ENCODE measurements at places on chromosomes 6 and 20.

- no peak overlapping the region for H3K27ac ChIP-seq
- H3K4me3 ChIP-seq: no peak overlapping the region
- no peaks in the 10 kb centered on the region for H3K4me1 ChIP-seq
- no peaks in the 10 kb centered on the region for H3K36me3 ChIP-seq
- no peaks in the 10 kb centered on the region for H3K27me3 ChIP-seq
- DNase-seq: no peak
Observed at GRCh38 chr20:31927627-31928159, 24.2 kb downstream of the PDRG1 start.

- no peak overlapping the region for H3K27ac ChIP-seq
- no peak for DNase-seq
- H3K27me3 ChIP-seq: no peaks in the 10 kb centered on the region
- H3K36me3 ChIP-seq: no peaks in the 10 kb centered on the region
Observed at GRCh38 chr6:47437592-47437991, 40.0 kb upstream of the CD2AP start.

GRCh38 chr20:14507711-14508110 is 170.3 kb upstream of the FLRT3 start:
- no peaks in the 10 kb centered on the region for H3K27me3 ChIP-seq
- H3K36me3 ChIP-seq: no peaks in the 10 kb centered on the region
- DNase-seq: no peak
- H3K27ac ChIP-seq: no peak overlapping the region
- H3K4me1 ChIP-seq: no peaks in the 10 kb centered on the region

DNA sequence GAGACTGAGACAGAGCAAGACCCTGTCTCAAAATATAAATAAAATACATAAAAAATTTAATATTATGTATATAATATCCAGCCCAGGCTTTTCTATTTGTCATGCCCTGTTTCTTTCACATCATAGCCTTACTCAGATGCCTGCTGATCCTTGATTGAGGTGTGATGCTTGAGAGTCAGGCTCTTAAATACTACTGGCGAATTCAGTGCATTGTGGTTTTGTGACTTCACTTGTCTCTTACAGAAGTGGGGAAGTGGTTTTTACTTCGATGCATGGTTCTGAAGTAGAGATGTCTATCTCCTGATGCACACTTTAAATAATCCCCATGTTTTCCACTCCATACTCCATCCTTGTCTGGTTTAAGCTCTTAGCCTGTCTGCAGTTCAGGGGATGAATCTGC is 29.1 kb downstream of the ASXL1 start:
- H3K4me3 ChIP-seq: no peak overlapping the region
- H3K4me1 ChIP-seq: no peaks in the 10 kb centered on the region
- H3K36me3 ChIP-seq: peaks cover under 1% of the 10 kb centered on the region
- H3K27me3 ChIP-seq: no peaks in the 10 kb centered on the region
- H3K27ac ChIP-seq: no peak overlapping the region

DNA sequence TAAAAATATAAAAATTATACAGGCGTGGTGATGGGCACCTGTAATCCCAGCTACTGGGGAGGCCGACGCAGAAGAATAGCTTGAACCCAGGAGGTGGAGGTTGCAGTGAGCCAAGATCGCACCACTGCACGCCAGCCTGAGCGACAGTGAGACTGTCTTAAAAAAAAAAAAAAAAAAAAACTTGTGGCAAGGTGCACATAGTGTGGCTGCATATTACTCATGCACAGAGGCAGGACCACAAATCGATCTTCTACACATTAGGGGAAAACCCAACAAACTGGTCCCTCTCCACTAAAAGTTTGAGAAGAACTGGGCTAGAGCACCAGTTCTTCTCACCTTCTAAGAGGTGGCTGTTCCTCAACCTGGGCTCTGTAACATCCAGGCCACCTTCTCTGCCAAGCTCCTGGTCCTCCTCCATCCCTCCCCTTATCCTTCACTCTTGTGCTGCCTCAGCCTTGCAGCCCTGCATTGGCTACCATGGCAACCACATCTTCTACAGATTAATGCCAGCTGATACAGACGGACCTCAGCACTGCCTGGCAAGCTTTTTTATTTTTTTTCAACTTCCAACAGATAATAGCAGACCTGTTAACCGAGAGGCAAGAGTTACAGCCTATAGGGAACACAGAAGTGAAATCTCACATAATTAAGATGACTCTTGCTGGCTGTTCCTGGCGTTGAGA is 88.0 kb downstream of the ATP9A start:
- no peak for DNase-seq
- no peak overlapping the region for H3K4me3 ChIP-seq
- H3K27me3 ChIP-seq: no peaks in the 10 kb centered on the region
- H3K27ac ChIP-seq: no peak overlapping the region
- H3K4me1 ChIP-seq: no peaks in the 10 kb centered on the region

DNA sequence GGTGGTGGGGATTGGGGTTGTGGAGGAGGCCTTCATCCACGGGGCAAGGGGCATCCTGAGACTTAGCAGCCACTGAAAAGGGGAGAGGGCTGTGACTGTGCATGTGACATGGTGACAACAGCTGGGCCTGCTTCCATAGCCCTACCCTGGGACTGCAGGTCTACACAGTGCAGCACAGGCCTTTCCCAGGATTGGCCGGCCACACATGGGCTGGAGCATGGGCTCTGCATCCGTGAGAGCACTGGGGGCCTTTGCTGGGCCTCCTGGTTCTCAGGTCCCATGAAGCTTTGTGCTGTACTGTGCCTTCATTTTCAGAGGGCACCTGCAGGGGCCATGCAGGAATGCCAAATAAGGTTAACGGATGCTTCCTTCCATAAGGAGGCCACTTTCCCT is 56.0 kb downstream of the ZDHHC14 start:
- H3K4me3 ChIP-seq: no peak overlapping the region
- H3K36me3 ChIP-seq: no peaks in the 10 kb centered on the region
- peaks cover 12% of the 10 kb centered on the region for H3K4me1 ChIP-seq
- peak overlapping the region; percentile 9 for H3K27ac ChIP-seq

DNA sequence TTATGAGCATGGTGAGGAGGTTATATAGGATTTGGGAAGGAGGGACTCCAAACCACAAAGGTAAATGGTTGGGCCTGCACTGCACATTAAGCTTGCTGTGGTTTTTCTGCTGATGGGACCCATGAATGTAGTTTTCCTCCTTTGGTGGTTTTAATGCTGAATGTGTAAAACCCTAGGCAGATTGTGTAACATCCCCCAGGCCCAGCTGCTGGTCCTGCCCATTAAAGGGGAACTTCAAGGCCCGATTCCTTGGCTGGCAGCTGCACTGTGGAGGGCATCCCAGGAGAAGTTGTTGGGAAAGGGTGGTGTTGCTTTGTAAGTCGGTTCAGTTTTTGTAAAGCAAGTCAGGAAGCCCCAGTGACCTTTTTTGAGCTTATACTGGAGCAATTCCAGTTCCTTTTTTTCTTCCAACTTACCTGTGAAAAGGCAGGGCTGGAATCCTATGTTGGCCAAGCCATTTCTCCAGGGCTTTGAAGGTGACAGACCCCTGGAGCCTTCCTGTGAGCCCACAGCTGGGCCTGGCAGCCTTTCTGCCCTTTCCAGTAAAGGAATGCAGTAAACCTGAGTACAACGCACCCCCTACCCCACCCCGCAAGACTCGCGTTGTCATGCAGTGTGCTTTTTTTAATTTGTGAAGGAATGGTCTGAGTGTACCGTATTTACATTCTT is 43.1 kb upstream of the NAA20 start:
- DNase-seq: peak; percentile 93
- H3K27ac ChIP-seq: peak overlapping the region; percentile 90
- H3K4me1 ChIP-seq: peaks cover 23% of the 10 kb centered on the region
- no peaks in the 10 kb centered on the region for H3K27me3 ChIP-seq
- H3K4me3 ChIP-seq: peak overlapping the region; percentile 60
- no peaks in the 10 kb centered on the region for H3K36me3 ChIP-seq

- H3K4me3 ChIP-seq: no peak overlapping the region
- H3K36me3 ChIP-seq: no peaks in the 10 kb centered on the region
- H3K4me1 ChIP-seq: no peaks in the 10 kb centered on the region
- DNase-seq: no peak
- H3K27ac ChIP-seq: no peak overlapping the region
- no peaks in the 10 kb centered on the region for H3K27me3 ChIP-seq
Observed at GRCh38 chr6:146355521-146356100, 188.0 kb upstream of the RAB32 start.

GRCh38 chr6:16632101-16632500 is 129.2 kb downstream of the ATXN1 start:
- no peak overlapping the region for H3K27ac ChIP-seq
- no peaks in the 10 kb centered on the region for H3K36me3 ChIP-seq
- no peak overlapping the region for H3K4me3 ChIP-seq
- no peak for DNase-seq

- H3K36me3 ChIP-seq: no peaks in the 10 kb centered on the region
- no peak for DNase-seq
- no peaks in the 10 kb centered on the region for H3K4me1 ChIP-seq
- H3K27ac ChIP-seq: no peak overlapping the region
Observed at GRCh38 chr20:46034039-46034438, 5.0 kb downstream of the SLC12A5 start.

GRCh38 chr20:10167040-10167439 is 51.6 kb upstream of the SNAP25 start:
- no peak for DNase-seq
- H3K4me3 ChIP-seq: no peak overlapping the region
- no peak overlapping the region for H3K27ac ChIP-seq
- H3K4me1 ChIP-seq: peaks cover 4% of the 10 kb centered on the region
- no peaks in the 10 kb centered on the region for H3K36me3 ChIP-seq
- no peaks in the 10 kb centered on the region for H3K27me3 ChIP-seq

GRCh38 chr6:126041516-126041915 is 55.2 kb downstream of the TRMT11 start:
- H3K27ac ChIP-seq: peak overlapping the region; percentile 71
- H3K4me3 ChIP-seq: no peak overlapping the region
- H3K27me3 ChIP-seq: no peaks in the 10 kb centered on the region
- peaks cover 24% of the 10 kb centered on the region for H3K4me1 ChIP-seq
- no peaks in the 10 kb centered on the region for H3K36me3 ChIP-seq

- no peaks in the 10 kb centered on the region for H3K27me3 ChIP-seq
- peaks cover 44% of the 10 kb centered on the region for H3K4me1 ChIP-seq
- no peak overlapping the region for H3K4me3 ChIP-seq
Observed at GRCh38 chr6:1633366-1634021, 23.8 kb downstream of the FOXC1 start.

DNA sequence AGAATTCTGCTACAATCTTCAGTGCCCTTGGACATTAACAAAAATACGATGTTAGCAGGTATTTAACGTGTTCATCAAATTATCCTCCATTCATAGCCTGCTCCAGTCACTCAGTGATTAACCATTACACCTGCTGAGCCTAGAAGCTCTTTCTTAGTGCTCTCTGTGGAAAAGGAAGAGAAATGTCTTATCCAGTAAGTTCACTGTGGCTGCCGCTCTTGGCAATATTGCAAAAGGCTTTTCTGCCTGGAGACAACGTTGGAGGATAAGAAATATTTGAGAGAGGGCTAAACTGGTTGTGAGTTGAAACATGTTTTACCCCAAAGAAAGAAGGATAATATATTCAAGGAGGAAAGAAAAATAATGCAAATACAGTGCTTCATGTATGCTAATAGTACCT is 217.4 kb upstream of the HSF2 start:
- H3K4me1 ChIP-seq: no peaks in the 10 kb centered on the region
- no peaks in the 10 kb centered on the region for H3K36me3 ChIP-seq
- no peak overlapping the region for H3K4me3 ChIP-seq
- DNase-seq: no peak

- H3K36me3 ChIP-seq: no peaks in the 10 kb centered on the region
- H3K27me3 ChIP-seq: no peaks in the 10 kb centered on the region
- H3K4me3 ChIP-seq: no peak overlapping the region
- H3K27ac ChIP-seq: no peak overlapping the region
- H3K4me1 ChIP-seq: no peaks in the 10 kb centered on the region
Observed at GRCh38 chr6:105199711-105200110, 19.9 kb upstream of the POPDC3 start.

- H3K4me3 ChIP-seq: no peak overlapping the region
- DNase-seq: no peak
- no peaks in the 10 kb centered on the region for H3K36me3 ChIP-seq
- H3K27ac ChIP-seq: no peak overlapping the region
Observed at GRCh38 chr20:62481425-62482145, 5.8 kb upstream of the GATA5 start.

GRCh38 chr6:100503043-100503705 is 38.5 kb upstream of the SIM1 start:
- H3K4me3 ChIP-seq: no peak overlapping the region
- H3K36me3 ChIP-seq: no peaks in the 10 kb centered on the region
- no peak overlapping the region for H3K27ac ChIP-seq
- no peaks in the 10 kb centered on the region for H3K27me3 ChIP-seq
- H3K4me1 ChIP-seq: peaks cover 15% of the 10 kb centered on the region

DNA sequence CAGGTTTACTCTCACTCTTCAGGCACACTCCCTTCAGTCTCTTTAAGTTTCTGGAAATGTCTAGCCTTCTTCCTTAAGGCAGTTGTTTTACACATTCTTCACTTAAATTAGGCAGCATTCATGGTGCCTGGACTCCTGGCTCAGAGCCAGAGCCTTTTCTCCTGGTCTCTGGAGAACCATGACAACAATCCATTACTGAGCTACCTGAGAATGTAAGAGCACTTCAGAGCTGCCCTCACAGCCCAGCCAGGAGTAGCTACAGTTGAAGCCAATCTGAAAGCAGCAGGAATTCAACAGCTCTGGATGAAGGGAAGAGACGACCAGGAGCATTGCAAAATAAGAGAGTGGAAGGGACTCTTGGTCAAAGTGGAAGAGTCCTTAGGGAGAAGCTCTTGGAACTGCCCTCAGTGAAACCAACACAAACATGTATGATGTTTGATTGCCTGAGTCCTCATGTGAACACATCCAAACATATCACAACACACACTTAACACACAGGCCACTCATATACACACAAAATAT is 416.8 kb upstream of the SPTLC3 start:
- H3K4me1 ChIP-seq: no peaks in the 10 kb centered on the region
- H3K36me3 ChIP-seq: no peaks in the 10 kb centered on the region
- no peaks in the 10 kb centered on the region for H3K27me3 ChIP-seq
- H3K27ac ChIP-seq: no peak overlapping the region
- no peak for DNase-seq

DNA sequence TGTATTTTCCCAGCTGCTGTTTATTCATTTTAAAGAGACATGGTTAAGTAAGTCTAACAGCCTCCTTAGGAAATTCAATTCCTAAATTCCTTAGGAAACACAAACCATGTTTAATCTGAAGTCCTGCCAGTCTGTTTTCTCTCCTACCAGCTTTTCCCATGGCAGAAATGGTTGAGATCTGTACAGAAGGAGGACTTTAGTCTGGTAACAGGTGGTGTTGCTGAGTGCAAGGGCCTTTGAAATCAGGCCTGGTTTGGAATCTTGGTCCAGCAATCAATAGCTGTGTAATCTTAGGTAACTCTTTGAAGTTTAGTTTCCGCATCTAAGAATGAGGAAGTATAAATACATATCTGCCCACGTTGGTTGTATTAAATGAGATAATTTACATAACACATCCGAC is 232.5 kb downstream of the LAMA2 start:
- DNase-seq: no peak
- no peaks in the 10 kb centered on the region for H3K27me3 ChIP-seq
- H3K36me3 ChIP-seq: no peaks in the 10 kb centered on the region
- H3K4me3 ChIP-seq: no peak overlapping the region
- no peaks in the 10 kb centered on the region for H3K4me1 ChIP-seq
- H3K27ac ChIP-seq: no peak overlapping the region

GRCh38 chr20:24935140-24935539 is 13.9 kb upstream of the CST7 start:
- no peaks in the 10 kb centered on the region for H3K4me1 ChIP-seq
- no peak overlapping the region for H3K4me3 ChIP-seq
- DNase-seq: no peak
- no peaks in the 10 kb centered on the region for H3K36me3 ChIP-seq

GRCh38 chr6:163739408-163739725 is 324.8 kb downstream of the QKI start:
- H3K36me3 ChIP-seq: no peaks in the 10 kb centered on the region
- no peaks in the 10 kb centered on the region for H3K27me3 ChIP-seq
- no peak for DNase-seq
- H3K4me3 ChIP-seq: no peak overlapping the region

Measured in ascending aorta (tissue), 2 donors.